Kidney glomerular epithelial cell (primary cell): ENCODE measurements at places on chromosomes 3 and 15.

GRCh38 chr3:30333143-30333542, 273.3 kb upstream of the TGFBR2 start:
- no peak for DNase-seq

DNA sequence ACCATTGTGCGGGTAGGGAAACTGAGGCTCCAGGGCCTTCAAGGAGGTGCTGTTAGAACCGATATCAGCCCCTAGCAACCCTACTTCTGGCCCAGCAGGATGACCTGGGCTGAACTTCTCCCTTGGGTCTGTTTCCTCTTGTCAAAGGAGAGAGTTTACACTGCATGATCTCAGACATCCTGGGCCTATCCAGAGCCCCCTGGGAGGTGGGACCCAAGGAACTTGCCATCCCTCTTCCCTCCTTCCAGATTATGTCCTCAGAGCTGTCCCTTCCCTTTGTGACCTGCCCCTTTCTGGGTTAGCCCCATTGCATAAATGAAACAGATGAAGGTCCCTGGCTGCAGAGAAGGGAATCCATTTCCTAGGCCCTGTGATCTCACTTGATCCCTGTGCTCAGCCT, 12.3 kb upstream of the DNAH1 start:
- no peak for DNase-seq

DNA sequence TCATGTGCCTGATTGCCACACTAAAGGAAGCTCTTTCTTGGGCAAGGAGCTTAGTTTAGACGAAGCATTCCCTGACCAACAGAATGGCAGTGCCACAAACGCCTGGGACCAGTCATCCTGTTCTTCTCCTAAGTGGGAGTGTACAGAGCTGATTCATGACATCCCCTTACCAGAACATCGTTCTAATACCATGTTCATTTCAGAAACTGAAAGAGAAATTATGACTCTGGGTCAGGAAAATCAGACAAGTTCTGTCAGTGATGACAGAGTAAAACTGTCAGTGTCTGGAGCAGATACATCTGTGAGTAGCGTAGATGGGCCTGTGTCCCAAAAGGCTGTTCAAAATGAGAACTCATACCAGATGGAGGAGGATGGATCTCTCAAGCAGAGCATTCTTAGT, 18.4 kb downstream of the SENP5 start:
- no peak for DNase-seq

GRCh38 chr3:113005611-113006010, 14.8 kb downstream of the GTPBP8 start:
- no peak for DNase-seq

DNA sequence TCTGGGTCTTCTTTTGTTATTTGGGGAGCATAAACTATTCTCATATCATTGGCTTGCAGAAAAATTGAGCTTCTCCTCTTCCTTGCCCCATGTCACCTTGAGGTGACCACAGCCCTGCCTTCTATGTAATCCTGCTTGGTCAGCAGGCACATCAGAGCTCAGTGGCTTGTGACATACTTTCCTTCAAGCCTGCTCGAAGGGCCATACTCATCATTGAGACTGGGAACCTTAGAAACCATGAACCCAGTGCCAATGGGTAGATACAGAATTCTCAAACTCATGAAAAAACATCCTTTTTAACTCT, 3.7 kb upstream of the CCR2 start:
- no peak for DNase-seq

DNA sequence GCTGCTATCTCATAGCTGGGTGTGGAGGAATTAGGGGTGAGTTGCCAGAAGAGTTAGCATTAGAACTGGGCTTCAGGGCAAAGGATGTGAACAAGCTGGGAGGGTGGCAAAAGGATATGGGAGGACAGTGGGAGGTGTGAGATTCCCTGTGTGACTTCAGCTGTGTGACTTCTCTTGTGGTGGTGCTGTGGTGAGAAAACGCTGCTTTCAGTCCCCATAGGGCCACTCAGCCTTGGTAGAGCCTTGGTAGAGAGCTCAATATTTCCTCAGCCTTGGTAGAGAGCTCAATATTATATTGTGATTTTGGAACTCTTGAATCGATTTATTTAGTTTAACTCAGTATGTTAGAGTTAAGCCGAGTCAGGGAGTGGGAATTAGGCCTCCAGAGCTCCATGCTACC, 499.7 kb downstream of the EDEM1 start:
- no peak for DNase-seq

DNA sequence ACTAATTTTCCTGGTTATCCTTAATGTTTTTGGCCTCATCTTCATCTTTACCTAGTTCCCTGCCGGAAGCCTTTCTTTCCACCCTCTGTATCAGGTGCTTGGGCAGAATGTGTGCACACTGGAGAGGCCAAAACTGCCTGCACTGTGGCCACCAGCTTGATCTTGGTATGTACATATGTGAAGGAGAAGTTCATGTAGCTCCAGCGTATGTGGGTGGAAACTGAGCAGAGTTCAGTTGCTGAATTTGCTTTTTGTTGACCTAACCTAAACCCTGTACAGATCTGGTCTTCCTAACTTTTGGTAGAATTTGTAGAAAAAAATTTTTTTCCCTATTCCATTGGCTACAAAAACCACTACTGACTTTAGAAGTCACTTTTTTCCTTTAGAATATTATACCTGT, 65.9 kb upstream of the IGSF10 start:
- no peak for DNase-seq

GRCh38 chr3:183563536-183563874, 8.0 kb upstream of the KLHL6 start:
- DNase-seq = no peak

DNA sequence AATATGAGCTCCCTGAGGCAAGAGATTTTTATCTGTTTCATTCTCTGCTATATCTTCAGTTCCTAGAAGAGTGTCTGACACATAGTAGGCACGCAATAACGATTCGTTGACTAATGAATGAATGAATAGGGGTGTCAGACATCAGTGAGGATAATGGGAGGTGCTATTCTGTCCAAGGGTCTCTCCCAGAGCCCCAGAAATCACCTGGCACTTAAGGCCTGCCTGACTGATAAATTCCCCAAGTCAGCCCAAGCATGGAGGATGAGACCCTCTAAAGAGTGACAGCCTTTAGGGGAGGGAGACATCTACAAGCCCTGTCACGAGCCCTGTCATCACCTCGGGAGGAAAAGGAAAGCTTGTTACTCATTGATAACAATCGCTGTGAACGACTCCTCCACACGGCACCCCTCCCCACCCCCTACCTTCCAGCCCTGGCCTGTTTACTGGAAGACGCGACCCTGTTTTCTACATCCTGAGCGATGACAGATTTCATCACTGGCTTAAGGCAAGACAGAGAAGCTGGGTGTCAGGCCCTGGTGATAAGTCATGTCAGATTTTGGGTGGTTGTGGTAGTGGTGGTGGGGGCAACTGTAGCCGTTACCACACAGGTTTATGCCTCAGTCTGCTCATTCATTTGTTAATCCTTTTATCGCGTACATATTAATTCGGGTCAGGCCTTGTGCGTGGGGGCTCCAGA, 23.1 kb downstream of the BHLHE40 start:
- DNase-seq = no peak

DNA sequence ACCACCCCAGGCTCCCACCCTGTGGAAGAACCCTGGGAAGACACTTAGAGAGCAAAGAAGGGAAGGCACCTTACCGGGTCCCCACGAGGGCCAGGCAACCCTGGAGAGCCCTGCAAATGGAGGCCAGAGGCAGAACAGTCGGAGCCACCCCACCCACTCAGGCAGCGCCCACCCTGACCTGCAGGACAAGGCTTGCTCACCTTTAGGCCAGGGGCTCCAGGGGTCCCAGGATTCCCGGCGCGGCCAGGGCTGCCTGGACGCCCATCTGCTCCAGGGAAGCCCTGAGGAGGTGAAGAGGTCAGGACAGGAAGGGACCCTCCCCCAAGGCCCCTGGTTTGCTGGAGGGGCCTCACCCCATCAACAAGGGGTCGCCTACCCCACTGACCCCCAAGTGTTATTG, 10.3 kb downstream of the COL7A1 start:
- DNase-seq = no peak
